Activated naive CD8-positive, alpha-beta T cell treated with anti-CD3 and anti-CD28 coated beads for 36 hours (primary cell): ENCODE measurements at places on chromosomes 5 and 9. TPM values are rescaled to one million over a fixed set of nuclear protein-coding genes. Genes with fewer than 3 reads are reported as not detected.

HINT1 gene
- total RNA-seq = 324 TPM

GFI1B gene
- not detected for total RNA-seq

FOXD4L3 gene
- total RNA-seq = 0.14 TPM

CCDC180 gene
- 0.54 TPM for total RNA-seq

VAV2 gene
- total RNA-seq = 4.2 TPM

SLC28A3 gene
- 0.41 TPM for total RNA-seq

WDR38 gene
- total RNA-seq = not detected

SEMA6A gene
- not detected for total RNA-seq
